ENCODE measurements at places on chromosomes 1 and 21.

DNA sequence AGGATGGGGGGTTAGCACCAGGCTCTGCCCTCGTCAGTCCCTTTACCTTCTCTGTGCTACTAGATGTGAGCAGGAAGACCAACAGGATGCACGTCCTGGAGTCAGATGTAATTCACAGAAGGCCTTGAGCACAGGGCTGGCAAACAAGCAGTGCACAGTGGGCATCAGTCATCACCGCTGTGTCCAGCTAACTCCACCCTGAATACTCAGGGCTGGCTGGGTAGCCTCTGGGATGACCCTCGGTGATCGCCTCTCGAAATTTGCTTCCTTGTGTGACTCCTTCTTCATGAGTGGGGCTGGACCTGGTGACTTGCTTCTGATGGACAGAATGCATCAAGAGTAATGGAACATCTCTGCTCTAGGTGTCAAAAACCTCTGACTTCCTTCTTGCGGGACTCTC, 92.2 kb upstream of the TMPRSS2 start:
- no peak for DNase-seq

DNA sequence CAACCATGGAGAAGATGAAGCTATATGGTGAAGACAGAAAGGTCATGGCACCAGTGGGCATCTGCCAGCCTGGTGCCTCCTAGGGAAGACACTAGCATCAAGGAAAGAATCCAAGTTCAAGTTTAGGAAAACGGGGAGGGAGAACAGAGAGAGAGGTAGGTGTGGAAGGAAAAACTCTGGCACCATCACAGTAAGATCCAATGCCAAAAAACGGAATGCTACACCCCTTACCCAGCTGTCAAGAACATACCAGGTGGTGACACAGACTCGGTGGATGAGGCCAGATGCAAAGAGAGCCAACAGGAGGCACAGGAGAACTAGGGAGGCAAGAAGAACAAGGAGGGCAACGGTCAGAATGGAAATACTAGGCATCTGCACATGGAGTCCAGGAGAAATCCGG, 3.6 kb downstream of the KRTCAP2 start:
- DNase-seq: no peak

- DNase-seq: no peak
These were observed 737.4 kb upstream of the ZP4 start for GRCh38 chr1:238628110-238628509.

DNA sequence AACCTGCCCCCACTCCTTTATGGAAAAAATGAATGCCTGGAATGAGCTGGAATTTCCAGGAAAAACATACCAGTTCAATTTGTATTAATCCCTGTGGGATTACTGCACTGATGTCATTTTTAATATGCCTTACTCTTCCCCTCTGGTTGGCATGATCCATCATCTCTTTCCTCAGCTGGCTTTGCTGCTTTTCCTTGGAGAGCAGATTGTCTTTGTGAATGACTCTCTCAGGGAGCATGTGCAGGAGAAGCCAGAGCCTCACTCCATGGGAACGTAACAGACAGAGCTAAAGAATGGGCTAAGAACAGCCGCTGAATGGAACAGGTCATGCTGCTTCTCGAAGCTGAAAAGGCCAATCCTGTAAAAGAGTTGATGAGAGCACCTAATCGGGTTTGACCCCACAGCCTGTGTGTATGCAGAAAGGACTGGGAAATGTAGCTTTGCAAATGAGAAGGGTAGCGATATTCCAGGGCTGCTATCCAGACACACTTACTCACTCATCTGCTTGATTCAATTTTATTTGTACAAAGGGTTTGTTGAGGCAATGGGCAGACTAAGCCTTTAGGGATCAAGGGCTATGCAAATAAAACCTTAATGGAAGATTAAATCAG, 20.7 kb downstream of the PHC2 start:
- DNase-seq: peak; percentile 90

GRCh38 chr1:202968895-202969295, 1.8 kb upstream of the CYB5R1 start:
- peak; percentile 41 for DNase-seq

DNA sequence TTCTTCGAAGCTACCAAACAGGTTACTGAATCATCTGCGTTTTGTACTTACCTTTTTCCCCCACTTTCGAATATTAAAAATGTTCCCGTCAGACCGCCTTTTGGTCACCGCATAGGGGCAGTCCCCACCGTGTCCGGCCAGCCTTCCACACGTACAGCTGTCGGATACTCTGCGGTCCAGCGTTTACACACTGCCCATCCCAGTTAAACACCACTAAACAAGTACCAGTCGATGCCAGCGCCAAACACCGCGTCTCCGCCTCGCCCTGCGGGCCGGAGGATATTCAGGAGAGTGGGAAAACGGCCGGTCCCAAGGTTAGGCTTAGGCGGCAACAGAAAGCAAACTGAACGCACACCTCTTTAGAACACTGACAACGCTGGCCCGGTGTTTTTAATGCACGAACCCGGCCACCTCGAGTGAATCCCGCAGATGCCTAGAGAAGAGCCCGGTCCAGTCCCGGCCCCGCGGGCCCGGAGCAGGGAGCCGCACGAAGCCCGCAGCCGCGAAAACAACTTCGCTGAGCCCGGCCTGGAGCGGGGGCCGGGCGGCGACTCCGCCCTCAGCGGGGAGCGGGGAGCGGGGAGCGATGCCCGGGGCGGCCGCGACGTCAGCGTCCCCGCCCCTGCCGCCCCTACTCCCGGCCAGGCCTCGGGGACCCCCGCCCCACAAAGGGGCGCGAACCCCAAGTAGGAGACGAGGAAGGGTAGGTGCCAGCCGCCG, 730 bp upstream of the PHF13 start:
- DNase-seq: no peak

DNA sequence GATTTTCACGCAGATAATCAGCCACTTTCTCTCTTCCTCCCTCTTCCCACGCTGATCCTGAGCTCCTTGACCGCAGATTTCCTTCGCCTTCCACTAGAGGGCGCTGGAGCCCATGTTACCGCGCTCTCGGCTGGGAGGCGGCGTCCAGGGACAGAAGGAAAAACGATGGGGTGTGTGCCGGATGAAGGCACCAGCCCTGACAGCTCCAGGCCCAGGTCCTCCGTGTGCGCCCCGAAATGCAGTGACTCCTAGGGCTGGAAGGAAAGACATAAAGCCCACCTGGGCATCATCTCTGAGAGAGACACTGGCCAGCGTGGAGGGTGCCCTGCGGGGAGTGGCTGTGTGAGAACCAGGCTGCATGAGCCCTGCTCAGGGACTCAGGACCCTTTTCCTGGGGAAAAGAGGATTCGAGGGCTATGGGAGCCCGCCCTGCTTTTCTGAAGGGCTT, 44.9 kb upstream of the CYP2J2 start:
- DNase-seq: peak; percentile 81

GRCh38 chr1:243645281-243645680, 204.8 kb downstream of the AKT3 start:
- no peak for DNase-seq

DNA sequence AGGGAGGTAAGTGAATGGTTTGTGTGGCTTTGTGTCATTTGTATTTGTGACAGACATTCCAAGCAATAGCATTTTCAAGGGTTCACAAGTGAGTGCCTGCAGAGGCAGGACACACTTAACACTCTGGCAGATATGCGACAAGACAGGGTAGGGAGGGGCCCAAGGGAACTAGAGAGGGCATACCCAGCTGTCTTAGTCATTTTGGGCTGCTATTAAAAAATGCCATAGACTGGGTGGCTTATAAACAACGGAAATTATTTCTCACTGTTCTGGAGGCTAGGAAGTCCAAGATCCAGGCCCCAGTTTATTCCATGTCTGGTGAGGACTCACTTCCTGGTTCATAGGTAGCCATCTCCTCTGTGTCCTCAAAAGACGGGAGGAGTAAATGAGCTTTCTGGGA, 137.4 kb downstream of the FGGY start:
- peak; percentile 84 for DNase-seq

DNA sequence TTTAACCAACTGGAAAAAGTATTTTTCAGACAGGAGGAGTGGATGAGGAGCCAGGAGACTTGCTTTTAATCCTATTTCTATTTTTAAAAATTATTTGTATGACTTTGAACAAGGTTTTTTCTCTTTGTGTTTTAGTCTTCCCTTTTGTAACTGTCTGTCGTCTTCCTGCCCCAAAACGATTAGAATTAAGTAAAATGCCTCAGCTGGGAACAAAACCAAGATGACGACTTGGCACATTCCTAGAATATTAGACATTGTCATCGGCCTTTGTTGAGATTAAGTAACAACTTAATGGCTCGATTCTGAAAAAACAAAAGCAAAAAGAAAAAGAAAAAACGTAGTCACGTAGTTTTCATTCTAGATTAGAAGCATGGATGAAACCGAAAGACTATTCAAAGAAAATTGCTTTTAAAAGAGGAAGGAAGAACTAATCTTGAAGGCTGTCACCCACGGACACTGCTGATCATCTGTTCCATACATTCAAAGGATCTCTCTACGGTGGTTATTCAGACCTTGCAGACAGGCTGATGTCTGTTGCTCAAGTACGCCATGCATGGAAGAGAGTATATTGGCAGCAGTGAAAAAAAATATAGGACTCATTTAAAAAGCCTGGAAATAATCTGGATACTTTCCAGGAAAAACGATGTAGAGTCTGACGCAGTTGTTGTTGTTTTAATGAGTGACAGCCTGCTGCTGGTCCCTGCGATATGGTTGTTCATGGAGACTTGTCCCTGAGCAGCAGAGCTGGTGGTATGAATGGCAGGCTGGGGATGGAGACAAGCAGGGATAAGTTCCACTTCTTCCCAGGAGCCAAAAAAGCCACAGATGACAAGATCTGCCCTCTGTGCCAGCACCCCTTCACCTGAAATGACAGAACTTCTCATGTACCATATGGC, 16.8 kb downstream of the GNG4 start:
- DNase-seq: no peak

DNA sequence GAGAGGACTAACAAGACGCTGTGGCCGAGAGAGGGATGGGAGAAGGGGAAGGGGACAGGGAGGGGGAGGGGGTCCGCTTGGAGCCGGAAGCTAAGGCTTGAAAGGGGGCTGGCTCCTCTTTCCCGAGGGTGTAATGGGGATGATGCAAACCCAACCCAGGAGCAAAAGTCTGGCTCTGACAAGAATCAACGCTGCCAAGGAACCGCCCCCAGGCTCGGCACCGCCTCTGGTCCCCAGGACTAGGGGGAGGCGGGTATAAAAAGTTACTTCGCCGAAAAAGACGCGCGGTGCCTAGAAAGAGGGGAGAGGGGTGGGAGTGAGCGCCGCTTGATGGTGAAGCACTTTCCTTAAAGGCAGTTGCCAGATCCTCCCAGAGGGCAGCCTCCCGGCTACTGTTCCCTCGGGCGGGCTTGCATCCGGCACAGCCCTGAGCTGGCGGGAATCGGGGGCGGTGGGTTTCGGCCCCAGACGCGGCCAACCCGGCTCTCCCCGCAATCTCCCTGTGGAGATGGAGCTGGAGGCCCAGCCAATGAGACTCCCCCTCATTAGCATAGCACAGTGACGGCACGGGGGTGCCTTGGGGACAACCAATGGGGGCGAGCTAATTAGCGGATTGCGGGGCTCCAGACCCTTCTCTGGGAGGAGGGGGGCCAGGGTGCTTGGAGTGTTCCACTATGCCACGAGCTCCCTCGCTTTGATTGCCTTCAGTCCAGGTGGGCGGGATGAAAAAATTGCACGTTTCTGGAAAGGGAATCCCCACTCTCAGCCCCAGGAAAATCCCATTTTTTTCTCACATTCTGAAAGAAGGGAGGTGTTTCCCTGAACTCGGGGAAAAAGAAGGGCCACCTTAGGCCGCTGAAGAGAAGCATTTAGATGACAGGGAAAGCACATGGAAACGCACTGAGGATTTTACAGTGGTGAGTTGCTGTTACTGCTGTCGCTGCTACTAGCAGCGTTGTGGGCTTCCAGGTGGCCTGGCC, at the start of gene KCNT2:
TSS of gene KCNT2 (minus strand) at position 51 of the 980 bp plus-strand sequence. CDS start 131 bp downstream, outside the sequence.
- no peak for DNase-seq

DNA sequence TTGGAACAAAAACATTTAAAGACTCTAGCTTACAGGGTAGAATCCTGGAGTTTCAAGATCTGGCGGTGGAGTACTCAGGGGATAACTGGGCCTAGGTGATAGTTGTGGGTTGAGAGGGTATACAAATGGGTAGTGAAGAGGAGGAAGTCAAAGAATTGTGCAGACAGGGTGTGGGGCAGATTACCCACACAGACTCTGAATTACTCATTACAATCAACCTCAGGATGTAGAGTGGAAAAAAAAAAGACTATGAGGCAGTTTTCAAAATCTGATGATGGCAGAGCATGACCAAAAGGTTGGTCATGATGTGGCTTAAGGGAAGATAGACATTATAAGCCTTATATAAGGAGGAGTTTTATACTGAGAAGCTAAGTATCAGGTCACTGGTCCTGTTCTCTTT, 44.1 kb upstream of the GLIS1 start:
- DNase-seq: no peak

DNA sequence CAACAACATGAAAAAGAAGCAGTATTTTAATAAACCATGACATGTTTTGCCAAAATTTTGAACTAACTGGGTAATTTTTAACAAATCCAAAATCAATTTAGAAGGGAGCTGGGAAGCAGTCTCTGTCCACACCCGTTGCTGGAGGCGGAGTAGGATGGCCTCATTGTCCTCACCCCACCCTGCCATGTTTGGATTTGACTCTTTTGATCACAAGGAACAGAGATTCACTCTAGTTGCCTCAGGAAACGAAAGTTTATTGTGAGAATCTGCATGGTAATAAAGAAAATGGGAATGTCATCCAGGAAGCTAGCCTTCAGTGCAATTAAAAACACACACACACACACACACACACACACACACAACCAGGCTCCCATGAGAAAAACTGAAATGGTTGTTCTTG, 145.4 kb downstream of the SLC30A10 start:
- DNase-seq: no peak

DNA sequence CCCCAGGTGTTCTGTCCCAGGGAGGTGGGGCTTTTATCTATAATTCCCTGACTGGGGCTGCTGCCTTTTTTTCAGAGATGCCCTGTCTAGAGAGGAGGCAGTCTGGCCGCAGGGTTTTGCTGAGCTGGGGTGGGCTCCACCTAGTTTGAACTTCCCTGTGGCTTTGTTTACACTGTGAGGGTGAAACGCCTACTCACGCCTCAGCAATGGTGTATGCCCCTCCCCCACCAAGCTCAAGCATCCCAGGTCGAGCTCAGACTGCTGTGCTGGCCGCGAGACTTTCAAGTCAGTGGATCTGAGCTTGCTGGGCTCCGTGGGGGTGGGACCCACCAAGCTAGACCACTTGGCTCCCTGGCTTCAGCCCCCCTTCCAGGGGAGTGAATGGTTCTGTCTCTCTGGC, 124.3 kb downstream of the CENPF start:
- DNase-seq: no peak

DNA sequence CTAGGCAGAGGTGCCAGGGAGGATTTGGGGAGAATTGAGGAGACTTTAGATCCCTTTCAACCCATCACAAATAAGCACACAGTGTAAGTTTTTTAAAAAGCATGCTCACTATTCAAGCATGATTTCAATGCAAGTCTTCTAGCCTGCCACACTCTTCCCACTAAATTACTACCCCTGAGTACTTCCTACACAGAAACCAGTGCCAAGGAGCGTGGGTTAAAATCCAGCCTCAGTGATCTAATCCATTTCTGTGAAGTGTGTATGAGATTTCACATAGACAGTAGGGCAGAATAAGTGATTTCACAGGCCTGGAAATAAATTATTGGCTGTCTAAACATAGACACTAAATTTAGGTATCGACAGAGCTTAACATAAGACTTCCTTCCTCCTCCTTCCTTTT, 142.9 kb upstream of the ATP1B1 start:
- DNase-seq: no peak

Data from ascending aorta (tissue), 2 donors.